ENCODE measurements at places on chromosomes 2 and 18.

DNA sequence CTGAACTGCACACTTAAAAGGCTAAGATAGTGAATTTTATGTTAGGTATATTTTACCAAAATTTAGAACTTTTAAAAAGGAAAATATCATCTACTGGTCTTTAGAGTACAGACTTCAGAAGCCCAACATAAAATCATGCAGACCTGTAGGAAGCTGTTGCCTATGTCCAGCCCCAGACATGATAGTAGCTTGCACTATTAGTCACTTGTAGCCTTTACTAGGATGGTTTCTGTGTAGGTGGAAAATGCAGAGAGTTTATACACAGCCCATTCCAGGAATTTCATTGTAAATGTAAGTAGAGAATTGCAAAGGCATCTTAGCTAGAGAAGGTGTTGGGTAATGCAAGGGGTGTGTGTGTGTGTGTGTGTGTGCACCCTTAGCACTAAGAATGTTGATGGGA lies 640.2 kb downstream of the RNF144A start:
- no peak for DNase-seq

- DNase-seq = no peak
Observed at GRCh38 chr2:72755647-72756423, 70.0 kb downstream of the EXOC6B start.

DNA sequence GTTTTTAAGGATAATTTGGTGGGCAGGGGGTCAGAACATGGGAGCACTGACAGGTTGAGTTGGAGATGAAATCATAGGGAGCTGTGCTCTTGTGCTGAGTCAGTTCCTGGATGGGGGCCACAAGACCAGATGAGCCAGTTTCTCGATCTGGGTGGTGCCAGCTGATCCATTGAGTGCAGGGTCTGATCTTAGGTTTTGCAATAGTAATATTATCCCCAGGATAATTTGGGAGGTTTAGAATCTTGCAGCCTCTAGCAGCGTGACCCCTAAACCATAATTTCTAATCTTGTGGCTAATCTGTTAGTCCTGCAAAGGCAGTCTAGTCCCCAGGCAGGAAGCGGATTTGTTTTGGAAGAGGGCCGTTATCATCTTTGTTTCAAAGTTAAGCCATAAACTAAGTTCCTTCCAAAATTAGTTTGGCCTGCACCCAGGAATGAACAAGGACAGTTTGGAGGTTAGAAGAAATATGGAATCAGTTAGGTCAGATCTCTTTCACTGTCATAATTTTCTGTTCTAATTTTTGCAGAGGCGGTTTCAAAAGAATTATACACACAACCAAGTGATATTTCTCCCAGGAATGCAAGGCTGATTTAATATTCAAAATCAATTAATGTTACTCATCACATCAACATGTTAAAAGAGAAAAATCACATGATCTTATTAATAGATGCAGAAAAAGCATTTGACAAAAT lies 23.0 kb downstream of the DBI start:
- peak; percentile 67 for DNase-seq

- DNase-seq = no peak
Observed at GRCh38 chr2:62812921-62813825, 107.7 kb downstream of the EHBP1 start.

GRCh38 chr2:144088863-144089262 lies 431.1 kb downstream of the ZEB2 start:
- no peak for DNase-seq

GRCh38 chr18:34251919-34252318 lies 27.2 kb upstream of the NOL4 start:
- DNase-seq = no peak

DNA sequence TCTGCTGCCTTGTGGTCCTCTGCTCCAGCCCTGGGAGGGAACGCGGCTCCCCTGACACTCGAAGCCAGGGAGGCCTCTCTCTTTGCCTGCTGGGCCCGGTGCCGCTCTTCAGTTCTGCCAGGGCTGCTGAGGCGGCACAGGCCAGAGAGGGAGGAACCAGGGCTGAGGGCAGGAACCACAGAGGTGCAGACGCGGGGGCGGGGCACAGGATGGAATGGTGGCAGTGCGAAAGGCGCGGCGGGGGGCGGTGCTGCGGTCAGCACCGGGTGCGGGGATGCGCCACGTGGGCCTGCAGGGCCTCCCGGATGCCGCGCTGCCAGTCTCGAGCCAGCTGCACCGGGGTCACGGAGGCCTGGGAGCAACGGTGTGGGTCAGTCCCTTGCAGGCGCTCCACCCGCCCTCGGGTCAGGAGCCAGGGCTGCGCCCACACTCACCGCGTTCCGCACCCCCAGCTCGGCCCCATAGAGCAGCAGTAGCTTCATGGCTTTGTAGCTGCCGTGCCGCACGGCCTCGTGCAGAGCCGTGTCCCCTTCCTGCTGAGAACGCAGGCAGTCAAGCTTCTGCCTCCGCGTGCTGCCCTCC lies 4.4 kb downstream of the ANKRD23 start:
- no peak for DNase-seq

- no peak for DNase-seq
Observed at GRCh38 chr18:59282341-59282740, 9.1 kb upstream of the RAX start.

GRCh38 chr18:26215247-26215970 lies 10.8 kb upstream of the TAF4B start:
- DNase-seq = no peak

DNA sequence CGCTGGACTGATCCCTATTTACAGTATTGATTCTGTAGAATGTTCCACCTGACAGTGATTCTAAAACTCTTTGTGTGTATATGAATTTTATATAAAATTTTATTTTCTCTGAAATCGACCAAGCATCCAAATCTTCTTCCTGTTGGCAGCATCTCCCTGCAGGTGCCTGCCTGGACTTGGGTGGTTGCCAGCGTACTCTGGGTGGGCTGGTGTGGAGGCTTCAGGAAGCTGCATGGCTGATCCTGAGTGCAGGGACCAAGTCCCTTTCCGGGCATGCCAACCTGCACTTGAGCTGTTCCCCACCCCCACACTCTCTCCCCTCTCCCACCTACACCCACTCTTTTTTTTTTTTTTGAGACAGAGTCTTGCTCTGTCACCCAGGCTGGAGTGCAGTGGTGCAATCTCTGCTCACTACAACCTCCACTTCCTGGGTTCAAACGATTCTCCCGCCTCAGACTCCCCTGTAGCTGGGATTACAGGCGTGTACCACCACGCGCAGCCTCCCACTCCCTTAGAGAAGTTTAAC lies 53.2 kb upstream of the ALKAL2 start:
- no peak for DNase-seq

DNA sequence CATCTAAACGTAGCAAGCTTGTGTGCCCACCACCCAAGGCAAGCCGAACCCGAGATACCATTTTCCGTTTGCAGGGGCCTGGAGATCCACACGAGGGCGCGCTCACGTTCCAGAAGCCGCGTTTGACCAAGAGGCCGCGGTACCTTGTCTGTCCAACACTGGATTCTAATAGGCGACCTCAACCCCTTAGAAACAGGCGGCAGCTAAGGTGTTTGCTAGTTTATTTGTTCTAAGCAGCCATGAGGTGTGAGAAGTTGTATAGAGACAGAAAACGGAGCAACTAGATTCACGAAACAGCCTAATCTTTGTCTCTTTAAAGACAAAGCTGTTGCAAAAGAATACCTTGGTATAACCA lies 4.2 kb downstream of the HOXD11 start:
- DNase-seq = no peak

DNA sequence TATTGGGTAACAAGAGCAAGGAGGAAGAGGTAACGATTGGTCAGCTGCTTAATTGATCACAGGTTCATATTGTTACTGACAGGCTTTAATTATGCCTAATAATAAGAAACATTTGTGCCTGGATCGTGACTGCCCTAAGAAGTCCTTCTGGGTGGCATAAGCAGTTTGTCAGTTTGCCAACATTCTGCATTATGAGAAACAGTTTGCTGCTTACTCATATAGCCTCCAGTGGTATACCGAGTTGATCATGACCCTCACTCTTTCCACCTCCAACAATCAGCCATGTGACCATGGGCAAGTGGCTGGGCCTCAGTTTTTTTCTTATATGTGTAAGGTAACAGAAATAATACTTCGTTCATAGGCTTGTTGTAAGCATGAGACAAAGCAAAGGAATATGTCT lies 96.6 kb upstream of the CABLES1 start:
- DNase-seq = no peak

DNA sequence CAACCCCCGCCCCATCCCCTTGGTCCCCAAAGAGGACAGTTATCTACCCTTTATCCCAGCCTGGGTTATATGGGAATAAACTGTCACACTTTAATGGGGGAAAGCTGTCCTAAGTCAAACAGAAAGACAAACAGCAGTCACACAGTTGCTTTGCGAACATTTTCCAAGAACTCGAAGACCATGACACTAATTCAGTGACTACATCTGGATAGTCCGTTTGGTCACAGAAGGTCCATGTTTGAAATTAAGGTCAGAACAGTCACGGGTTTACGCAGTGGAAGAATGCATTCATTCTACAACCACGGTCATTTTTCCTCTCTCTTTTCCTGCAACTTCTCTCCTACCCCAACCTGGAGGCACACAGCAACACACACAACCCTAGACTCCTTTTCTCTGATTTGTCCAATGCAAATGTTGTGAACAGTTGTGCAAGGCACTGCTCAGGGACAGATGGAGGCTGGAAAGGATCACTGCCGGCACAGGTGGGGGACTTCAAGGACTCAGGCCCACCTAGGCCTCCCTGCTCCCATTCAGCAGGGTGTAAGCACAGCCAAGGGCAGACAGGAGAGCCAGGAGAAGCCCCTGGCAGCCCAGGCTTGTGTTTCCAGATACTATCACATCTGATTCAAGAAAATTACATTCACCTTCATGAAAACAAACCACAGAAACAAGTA lies 39.9 kb downstream of the ZNF516 start:
- DNase-seq = peak; percentile 22

DNA sequence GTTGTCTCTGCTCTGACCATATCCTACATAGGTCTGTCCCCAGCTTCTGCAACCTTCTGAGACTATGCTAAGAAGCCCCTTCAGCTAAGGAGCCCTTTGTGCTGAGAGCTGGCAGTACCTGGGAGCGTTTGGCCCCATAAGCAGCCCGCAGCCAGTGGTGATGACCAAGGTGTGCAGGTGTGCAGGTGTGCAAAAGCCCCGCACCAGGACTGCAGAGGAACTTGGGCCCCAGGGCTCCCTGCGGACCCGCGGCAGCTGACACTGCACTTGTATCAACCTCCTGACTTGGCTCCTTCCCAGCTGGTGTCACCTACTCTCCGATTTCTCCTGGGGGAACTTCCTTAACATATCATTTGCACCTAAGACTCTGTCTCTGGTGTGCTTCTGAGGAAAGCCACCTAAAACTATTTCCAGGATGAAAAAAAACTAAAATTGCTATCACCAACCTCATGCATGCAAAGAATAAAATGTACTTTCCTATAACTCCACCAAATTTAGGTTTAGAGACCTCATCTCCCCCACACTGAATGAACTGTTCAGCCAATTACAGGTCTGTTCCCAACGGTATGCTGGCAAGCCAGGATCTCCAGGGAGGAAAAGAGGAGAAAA lies 16.1 kb upstream of the GNAL start:
- no peak for DNase-seq

DNA sequence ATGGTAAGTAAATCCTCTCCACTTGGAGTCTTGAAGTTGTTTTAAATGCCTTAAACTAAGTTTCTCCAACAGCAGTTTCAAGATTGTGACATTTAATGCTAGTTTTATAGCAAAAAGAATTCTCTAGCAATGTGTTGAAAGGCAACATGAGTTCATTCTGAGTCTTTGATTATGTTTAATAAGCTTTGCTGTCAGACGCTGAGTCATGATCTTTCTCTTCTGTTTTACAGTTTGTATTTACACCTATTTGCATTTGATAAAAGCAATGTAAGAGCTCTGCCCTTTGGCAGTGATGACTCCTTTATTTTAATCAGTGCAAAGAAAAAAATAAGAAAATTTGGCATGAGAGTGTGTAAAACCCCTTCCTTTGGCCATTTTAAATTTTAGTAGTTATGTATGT lies 497.7 kb downstream of the STK39 start:
- no peak for DNase-seq

GRCh38 chr18:50405582-50406271 lies 30.9 kb downstream of the SKA1 start:
- DNase-seq = no peak

- no peak for DNase-seq
Observed at GRCh38 chr2:186909095-186909494, 60.1 kb upstream of the ZSWIM2 start.

- DNase-seq = no peak
Observed at GRCh38 chr2:134739236-134739878, 20.6 kb upstream of the TMEM163 start.

DNA sequence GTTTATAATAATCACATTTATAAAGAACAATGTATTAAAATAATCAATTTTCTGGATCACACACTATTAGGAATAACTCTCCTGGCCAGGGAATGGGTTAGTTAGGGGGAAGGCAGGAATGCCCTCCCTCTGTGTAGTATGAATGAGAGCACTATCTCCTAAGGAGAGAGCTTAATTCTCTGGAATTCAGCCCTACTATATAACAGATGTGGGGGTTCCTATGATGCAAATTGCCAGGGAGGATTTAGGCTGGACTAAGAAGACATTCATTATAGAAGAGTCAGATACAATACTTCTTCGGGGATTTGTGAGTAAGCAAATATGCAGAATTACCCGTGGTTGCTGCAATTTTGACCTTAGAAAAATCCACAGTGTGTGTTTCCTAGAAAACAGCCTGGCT lies 250.1 kb upstream of the VRK2 start:
- no peak for DNase-seq

DNA sequence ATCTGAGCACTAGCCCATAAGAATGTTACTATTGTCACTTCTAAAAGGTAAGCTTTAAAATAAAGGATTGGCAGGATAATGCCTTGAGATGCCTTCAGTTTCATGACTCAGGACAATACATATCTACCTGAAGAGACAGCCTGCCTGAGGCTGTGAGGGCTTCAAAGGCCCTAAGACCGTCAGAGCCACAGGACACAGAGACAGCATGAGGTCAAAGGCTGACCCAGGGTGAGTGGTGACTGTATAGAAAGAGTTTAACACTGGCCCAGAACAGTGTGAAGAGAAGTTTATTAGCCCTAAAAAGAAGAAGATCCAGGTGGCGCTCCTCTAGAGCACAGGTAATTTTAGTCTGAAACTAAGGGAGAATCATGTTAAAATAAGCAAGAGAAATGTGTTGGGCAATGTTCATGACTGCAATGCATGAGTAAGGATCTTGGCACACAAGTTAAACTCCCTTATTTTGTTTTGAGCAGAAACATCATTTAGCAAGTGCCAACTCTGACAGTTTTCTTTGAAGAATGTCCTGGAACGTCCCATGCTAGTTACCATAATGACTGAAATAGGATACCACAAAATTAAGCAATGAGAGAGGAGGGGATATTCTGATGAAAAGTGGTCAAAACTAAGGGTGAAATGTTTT lies 78.1 kb upstream of the FAM110C start:
- DNase-seq = no peak

DNA sequence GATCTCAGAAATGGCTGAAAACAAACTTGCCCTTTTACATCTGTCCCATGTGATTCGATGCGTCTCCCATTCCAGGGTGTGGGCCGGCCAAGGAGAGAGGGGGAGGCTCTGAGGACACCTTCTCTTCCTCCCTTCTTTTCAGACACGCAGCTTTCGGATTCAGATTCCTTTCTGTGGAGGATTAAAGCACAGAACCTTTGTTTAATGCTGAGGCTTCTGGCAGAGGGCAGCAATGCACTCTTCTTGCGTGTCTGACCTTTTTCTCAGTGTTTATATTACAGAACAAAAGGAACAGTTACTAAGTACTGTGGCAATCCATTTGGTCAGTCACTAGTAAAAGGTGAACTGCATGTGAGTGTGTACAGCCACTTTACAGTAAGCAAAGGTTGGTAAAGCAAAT lies 268.9 kb upstream of the CCDC68 start:
- DNase-seq = no peak

- DNase-seq = no peak
Observed at GRCh38 chr2:222193328-222193983, 105.3 kb downstream of the PAX3 start.

GRCh38 chr2:12716032-12716281 lies 779 bp upstream of the TRIB2 start:
- DNase-seq = peak; percentile 81

All from left lobe of liver (tissue), 2 donors.